AG20443 (cell line): ENCODE measurements at places on chromosomes 7 and 10.

DNA sequence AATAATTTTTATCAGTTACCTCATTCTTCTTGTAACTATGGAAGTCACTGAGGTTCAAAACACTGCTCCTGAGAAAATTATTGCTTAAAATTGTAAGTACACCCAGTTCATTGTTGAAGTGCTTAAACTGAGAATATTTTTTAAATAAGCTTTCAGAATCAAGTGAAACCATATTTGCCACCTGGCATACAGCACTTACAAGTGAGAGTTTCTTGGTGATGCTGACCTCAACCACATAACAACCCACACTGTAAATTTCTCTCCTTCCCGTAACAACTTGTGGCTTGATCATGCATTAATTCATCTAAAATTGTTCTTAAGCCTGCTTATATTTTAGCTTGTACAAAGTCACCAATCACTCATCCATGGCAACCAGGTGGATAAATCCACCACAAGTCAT, 34.0 kb downstream of the IMMP2L start:
- no peak for DNase-seq

DNA sequence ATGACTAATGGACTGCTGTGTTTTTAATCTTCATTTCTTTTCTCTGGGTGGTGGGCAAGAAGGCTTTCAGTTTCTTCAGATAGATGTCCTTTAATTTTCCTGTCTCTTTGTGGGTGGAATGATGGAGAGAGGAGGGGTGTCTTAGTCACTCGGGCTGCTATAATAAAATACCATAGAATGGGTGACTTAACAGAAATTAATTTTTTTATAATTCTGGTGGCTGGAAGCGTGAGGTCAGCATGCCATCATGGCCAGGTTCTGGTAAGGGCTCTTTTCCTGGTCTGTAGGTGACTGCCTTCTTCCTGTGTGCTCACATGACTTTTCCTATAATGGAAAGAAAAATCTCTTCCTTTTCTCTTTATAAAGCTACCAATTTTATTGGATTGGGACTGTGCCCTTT, 6.3 kb downstream of the RSBN1L start:
- no peak for DNase-seq

DNA sequence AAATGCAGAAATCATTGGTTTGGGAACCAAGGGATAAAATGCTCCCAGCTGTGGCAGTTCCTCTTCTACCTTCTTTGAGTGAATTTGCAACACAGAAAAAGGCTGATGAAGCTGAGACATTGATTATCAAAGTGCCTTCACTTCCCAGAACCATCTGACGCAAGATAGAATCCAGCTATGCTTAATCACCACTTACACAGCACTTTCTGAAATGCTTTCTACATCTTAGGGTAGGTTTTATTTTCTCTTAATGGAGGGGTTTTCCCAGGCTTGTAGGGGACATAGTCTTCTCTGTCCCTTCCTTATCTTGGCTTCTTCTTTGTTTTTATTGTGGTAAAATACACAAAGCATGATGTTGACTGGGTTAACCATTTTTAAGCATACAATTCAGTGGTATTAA, 332.6 kb upstream of the ZNF32 start:
- peak; percentile 42 for DNase-seq

GRCh38 chr7:76122516-76123239, 74.8 kb downstream of the MDH2 start:
- DNase-seq = no peak

DNA sequence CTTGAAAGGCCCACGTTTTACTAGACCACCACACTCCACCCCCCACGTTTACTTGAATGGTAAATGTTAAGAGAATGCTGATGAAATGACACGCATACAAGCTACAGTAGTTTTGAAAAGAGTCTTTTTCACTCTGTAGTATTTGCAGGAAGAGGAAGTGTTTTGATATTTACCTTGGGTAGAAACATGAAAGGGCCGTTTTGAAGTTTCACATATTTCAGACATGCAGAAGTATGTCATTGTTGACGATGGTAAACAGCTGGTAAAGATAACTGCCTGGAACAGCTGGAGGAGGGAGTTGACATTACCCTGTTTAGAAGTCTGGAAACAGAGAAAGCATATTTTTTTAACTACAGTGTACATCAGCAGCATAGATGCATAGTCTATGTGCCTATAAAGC, 160.7 kb downstream of the NXPH1 start:
- DNase-seq = no peak

GRCh38 chr10:9091530-9092093, 1037.1 kb downstream of the GATA3 start:
- no peak for DNase-seq

DNA sequence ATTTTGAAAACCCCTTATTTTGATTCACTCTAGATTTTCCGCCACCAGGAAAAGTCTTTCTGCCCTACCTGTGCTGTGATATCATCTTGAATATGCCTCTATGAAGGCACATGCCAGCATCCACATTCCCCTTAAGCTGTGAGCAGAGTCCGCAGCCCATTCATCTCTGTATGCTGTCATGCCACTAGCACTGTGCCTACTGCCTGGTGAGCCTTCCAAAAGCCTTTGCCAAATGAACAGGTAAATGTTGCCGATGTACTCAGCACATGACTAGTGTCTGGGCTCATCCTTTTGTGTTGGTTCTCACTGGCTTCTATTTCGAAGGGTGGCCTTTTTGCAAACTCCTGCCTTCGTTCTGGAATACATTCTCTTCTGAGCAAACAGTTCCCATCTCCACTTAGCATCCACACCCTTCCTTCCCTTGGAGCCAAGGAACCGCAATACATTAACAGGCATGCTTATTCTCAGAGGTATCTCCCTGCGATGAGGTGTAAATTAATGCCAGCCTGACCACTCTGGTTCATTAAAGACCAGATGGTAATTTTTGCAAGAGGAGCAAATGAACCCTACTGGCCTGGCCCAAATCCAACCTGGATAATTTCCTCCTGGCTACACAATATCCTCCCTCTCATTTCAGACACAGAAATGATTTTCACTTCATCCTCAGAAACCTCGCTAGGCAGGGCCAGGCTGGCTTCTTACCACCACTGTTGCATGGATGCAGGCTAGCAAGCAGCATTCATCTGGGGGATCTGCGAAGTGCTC, 339.7 kb upstream of the NFE2L3 start:
- DNase-seq = no peak
